ENCODE measurements at places on chromosomes 3 and 15.

GRCh38 chr3:56251343-56251945, 216.8 kb downstream of the ERC2 start:
- DNase-seq = peak; percentile 63

GRCh38 chr3:47355010-47355409, 25.8 kb upstream of the PTPN23 start:
- DNase-seq = no peak

DNA sequence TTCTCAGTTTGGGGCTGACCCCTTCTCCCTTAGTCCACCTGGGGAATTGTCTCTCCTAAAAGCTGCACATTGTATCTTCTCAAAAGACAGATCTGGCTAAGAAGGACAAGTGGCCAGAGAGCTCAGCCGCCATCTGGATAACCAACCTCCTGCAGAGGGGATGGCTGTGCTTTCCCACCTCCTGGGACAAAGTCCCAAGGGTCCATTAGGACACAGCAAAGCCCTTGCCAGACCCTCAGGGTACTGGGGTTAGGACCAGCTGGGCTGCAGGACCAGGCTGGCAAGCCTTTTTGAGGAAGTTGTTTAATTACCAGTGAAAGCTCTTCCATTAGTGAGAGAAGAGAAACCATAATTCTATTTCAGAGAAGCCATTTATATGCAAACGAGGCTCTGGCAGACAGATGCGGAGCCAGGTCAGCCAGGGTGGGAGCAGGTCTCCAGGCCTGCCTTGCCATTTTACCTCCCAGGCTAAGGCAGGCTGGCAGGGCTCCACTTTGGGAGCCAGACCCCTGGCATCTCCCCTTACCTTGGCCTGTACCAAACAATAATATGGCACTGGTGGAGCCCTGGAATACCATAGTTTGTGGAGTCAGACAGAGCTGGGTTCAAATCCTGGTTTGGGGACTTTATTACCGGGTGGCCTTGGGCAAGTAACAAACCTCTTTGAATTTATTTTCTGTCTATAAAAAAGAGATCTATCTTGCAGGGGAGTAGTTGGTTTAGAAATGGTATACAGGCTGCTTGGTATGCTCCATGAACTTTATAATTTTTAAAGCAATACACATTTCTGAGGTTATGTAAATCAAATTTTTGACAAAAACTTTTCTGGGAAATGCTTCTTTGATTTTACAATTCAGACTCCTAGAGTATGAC, 17.9 kb downstream of the SHF start:
- DNase-seq = no peak

GRCh38 chr3:100316641-100317069, 17.9 kb upstream of the NIT2 start:
- peak; percentile 83 for DNase-seq

DNA sequence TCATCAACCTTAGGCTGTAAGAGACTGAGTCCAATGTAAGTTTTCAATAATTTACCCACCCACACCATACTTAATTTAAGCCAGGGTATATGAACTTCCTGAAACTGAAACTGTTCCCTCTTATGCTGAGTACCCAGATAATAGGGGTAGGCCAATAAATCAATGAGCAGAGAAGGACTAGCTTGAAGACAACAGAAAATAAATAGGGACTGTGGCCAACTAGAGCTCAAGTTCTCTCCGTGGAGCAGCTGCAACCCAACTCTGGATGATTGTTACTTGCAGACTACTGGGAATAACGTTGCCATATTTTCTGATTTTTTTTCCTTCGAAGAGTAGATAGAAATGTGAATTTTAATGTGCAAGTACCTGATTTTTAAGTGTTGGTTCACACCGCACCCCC, 128.0 kb downstream of the ATG7 start:
- DNase-seq = no peak

DNA sequence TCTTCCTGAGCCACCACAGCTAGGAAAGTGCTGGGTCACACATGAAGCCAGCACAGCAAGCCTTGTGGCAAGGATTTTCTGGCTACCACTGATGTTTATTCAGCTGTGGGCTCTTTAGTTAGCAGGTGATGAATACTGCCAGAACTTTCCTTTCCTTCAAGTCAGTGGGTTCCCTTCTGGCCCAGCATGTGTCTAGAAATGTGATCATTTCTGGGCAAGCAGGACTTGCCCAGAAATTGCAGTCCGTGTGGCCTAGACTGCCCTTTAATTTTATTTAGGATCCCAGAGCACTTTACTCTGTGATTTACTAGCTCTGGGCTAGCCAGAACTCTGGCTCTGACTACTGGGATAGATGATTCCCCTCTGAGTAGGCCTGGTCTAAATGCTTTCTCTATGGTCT, 397.5 kb downstream of the ZIC4 start:
- no peak for DNase-seq

DNA sequence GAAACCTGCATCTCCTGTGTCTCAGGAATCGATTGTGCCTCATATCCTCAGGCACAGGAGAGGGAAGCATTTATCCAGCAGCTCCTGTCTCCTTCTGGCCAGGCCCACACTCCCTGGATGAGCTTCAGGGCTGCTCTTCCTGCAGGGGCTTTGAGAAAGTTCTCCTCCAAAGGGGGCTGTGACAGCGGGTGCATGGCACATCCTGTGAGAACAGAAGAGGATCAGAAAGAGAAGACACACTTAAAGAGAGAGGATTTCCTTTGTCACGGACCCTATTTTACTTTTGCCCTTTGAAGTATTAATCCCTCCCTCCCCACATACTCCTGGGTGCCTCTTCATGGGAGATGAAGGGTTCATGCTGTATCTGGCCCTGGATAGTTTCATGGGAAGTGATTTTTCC, 46.0 kb downstream of the MFSD1 start:
- DNase-seq = no peak

DNA sequence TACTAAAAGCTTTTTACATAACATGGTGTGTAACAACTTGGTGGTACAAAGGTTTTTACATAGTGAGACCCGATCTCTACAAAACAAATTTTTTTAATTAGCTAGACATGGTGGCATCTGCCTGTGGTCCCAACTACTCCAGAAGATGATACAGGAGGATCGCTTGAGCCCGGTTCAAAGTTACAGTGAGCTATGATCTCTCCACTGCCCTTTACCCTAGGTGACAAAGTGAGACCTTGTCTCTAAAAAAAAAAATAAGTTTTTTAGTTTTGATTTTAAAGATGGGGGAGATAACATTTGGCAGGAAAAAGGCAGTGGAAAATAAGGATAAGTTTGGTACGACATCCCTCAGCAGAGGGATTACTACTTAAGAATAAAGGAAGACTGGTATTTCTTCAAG, 5.9 kb downstream of the FAM162A start:
- no peak for DNase-seq

GRCh38 chr15:79122991-79123390, 32.4 kb upstream of the RASGRF1 start:
- DNase-seq = no peak

GRCh38 chr15:60972301-60972700, 256.8 kb downstream of the RORA start:
- peak; percentile 62 for DNase-seq

DNA sequence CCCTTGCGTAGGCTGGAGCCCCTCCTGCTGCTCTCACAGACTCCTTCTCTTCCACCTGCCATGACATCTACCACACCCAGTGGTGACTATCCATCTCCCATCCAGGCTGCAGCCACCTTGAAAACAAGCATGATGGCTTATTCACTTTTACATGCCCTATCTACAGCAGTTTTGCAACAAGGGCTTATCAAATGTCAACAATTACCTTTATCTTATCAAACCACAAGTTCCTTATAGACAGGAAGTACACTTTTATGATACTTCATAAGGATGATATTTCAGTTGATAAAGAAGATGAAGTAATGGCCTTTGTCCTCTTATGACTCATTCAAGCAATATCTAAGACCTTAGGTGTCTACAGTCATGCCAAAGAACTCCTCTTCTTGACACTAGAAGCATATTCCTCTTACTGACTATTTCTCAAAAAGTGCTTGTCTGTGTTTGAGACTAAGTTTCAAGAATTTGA, 125.3 kb upstream of the SPRED1 start:
- DNase-seq = peak; percentile 75

- DNase-seq = no peak
Observed at GRCh38 chr3:125069452-125069851, 13.7 kb upstream of the HEG1 start.

GRCh38 chr15:98611808-98612207, 36.5 kb upstream of the IGF1R start:
- DNase-seq = no peak

GRCh38 chr15:66770518-66771350, 68.7 kb downstream of the SMAD6 start:
- DNase-seq = no peak

- DNase-seq = no peak
Observed at GRCh38 chr3:23041918-23042696, 161.0 kb upstream of the UBE2E2 start.

- peak; percentile 36 for DNase-seq
Observed at GRCh38 chr3:170814822-170815221, 55.2 kb downstream of the RPL22L1 start.

- no peak for DNase-seq
Observed at GRCh38 chr3:113297287-113297686, 85.9 kb downstream of the BOC start.

- DNase-seq = no peak
Observed at GRCh38 chr15:91065505-91065904, 34.6 kb upstream of the SV2B start.

DNA sequence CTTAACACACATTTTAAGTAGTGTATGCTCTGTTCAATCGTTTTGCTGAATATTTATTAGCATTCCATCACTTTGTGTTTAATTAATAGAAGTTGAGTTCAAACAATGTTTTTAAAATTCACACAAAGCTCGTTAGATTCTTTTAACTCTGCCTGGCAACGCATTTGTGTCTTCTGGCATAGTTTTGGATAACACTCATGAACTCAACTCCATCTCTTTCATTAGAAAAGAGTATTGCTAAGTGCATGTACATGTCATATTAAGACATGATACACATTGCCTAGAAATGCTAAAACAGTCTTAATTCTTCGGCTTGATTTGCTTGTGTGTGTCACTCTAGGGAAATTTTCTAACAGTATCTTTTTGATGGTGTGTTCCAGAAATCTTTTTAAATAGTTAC, 15.7 kb downstream of the TSC22D2 start:
- no peak for DNase-seq

DNA sequence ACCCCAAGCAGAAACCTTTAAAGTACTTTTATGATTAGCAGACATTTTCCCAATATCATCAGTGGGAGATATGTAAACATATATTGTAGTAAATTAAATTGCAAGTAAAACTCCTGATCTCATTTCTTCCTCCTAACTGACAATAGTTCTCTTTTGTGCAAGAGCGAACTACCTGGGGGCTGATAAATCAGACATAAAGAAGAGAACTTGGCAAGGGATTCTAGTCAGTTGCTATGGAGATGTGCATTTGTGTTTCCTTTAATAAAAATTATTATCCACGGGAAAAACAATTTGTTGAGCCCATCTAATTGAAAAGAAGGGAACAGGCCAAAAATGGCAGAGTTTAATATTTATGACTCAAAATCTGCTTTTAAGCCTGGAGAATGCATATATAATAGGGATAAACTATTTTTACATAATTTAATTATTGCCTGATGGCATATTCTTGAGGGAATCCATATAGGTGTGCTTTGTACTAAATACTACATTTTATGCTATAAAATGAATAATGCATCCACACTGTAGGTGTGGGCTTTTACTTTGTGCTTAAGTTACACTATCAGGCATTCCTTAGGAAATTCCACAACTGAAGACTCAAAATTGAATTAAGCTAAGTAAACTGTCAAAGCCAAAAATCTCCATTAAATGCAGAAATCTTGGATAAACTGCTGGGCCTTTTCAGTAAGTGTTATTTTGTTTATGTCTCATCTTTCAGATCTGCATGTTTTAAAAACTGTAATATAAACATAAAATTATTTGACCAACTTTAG, 258.1 kb downstream of the ERC2 start:
- no peak for DNase-seq

- no peak for DNase-seq
Observed at GRCh38 chr3:186638259-186638658, 1.9 kb upstream of the FETUB start.

GRCh38 chr3:31300456-31301443, 232.0 kb upstream of the STT3B start:
- no peak for DNase-seq

DNA sequence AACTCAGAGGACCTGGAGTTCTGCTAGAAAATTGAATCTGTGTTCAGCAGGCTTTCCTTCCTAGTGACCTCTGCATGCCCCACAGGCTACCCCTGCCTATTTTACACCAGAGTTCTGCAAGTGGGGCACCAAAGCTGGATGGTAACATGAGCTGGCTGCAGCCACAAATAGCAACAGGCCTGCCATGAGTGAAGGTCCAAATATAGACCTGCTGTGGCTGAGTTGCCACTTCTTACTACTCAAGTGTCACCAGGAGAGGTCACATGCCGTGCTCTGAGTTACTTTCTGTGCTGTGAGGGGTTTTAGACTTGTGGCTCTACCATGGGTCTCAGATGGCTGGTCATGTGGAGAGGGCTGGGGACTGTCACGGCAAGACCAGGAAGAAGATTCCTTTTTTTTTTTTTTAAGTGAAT, at the start of gene FSD2:
Gene FSD2 (minus strand): TSS at position 76 of the 413 bp plus-strand sequence. CDS start 18,679 bp downstream, outside the sequence.
- no peak for DNase-seq

- peak; percentile 68 for DNase-seq
Observed at GRCh38 chr3:64530434-64531049, 157.3 kb downstream of the ADAMTS9 start.

GRCh38 chr3:43455233-43455632, 166.6 kb downstream of the ANO10 start:
- DNase-seq = peak; percentile 11

DNA sequence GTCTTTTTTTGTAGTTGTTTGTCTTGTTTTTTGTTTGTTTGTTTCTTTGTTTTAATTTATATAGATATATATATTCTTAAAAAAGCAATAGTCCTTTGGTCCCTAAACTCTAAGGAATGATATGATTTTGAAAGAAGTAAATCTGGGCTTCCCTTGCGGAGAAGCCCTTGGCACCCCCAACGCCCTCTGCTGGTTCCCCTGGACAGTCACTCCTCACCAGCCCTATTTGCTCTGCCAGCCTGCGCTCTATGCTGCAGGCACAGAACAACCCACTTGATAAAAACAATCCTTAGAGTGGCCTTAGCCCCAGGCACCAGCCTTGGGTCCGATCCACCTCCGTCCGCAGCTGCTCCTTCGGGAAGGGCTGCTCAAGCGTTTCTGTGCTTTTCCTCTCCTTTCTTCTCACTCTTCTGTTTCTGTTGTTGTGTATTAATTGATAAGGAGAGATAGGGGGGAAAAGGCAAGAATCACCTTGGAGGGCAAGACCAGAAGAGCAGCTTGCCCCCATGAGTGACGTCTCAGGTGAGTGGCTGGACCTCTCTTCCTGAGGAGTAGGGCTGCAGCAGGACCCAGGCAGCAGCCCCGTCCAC, 13.7 kb upstream of the PARP6 start:
- DNase-seq = peak; percentile 34

GRCh38 chr3:14214764-14215163, 36.1 kb downstream of the LSM3 start:
- DNase-seq = no peak

DNA sequence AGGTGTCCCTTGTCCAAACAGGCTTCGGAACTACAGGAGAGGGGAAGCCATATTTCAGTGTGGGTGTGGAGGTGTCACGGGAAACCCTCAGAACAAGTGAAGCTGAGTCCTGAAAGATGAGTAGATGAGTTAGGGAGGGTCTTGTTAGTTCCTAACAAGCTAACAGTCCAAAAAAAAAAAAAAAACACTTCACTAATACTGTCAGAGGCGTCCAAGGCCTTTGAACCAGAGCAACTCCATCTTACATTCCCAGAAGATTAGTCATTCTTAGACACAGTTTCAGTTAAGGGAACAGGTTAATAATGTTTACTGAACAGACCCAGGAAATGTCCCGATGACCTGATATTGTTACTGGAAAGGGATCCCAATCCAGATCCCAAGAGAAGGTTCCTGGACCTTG, 7.0 kb upstream of the ATP8B4 start:
- DNase-seq = no peak

GRCh38 chr15:95647531-95648277, 682.8 kb upstream of the NR2F2 start:
- no peak for DNase-seq
